COLO829 (cell line): ENCODE measurements at places on chromosomes 6 and 20.

DNA sequence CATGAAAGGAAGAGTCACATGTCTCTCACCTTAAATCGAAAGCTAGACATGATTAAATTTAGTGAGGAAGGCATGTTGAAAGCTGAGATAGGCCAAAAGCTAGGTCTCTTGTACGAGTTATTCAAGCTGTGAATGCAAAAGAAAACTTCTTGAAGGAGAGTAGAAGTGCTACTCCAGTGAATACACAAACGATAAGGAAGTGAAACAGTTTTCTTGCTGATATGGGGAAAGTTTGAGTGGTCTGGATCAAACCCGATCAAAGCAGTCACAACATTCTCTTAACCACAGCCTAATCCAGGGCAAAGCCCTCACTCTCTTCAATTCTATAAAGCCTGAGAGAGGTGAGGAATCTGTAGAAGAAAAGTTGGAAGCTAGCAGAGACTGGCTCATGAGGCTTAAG lies 1.9 kb upstream of the TPD52L1 start:
- no peak for DNase-seq

GRCh38 chr6:166032366-166033200 lies 135.1 kb downstream of the TBXT start:
- DNase-seq = no peak

- no peak for DNase-seq
Observed at GRCh38 chr6:150145830-150146229, 3.0 kb downstream of the PPP1R14C start.

GRCh38 chr20:20638878-20639277 lies 73.6 kb downstream of the RALGAPA2 start:
- DNase-seq = no peak

DNA sequence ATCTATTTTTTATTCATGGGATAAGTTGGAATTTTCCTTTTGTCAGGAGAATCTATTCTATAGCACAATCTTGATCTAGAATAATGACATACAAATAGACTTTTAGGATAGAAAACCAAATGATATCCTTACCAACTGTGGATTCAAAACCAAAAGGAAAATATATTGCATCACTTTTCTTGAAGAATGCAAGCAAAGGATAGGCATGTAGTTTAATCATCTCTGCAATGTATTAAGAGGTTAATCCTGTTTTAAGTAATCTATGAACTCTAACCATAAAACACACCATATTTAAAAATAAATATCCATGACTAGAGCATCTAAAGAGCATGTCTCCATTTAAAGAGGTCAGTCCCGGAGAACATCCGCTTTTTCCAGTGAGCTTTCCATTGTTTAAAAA lies 106.7 kb upstream of the CNKSR3 start:
- DNase-seq = no peak

DNA sequence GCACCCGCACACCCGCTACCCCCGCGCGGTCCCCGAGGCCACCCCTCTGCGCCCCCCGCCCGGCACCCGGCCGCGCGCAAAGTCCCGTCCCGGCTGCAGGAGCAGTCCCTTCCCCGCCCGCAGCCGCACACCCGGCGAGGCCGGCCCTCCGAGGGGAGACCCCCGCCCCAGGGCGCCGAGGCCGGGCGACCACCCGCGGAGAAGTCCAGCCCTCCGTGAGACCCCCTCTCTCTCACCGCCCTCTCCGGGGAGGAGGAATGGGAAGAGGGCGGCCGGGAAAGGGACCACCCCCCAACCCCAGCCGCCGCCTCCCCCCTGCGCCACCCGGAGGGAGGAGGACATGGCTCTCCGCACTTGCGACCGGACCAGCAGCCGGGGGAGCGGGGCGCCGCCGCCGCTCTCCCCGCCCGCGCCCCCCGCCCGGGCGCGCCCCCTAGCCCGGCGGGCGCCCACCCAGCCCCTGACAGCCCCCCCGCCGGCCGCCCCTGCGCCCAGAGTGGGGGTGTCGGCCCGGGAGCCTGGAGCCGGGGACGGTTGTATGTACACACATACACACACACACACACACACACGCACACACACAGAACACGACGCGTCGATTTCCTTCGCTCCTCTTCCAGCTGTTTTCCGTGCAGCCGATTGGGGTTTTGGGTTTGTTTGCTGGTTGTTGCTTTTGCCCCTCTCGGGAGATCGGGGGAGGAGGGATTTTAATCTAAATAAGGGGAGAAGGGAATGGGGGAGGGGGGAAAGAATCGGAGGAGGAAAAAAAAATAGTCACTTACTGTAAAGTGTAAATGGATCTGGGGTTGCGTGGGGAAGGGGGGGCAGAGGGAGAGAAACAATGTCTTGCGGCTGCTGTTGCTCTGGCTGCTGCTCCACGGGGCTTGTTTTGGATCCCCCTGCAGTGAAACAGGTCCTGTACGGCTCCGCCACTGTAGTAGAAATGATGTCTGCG lies at the start of gene ATXN1:
Gene ATXN1 (minus strand): TSS at position 945 of the 955 bp plus-strand sequence.
- no peak for DNase-seq

- no peak for DNase-seq
Observed at GRCh38 chr6:100379386-100379785, 85.3 kb downstream of the SIM1 start.

- no peak for DNase-seq
Observed at GRCh38 chr6:118980063-118980462, 45.1 kb upstream of the MCM9 start.

GRCh38 chr20:13024596-13024995 lies 15.8 kb downstream of the SPTLC3 start:
- DNase-seq = no peak

GRCh38 chr6:163337958-163338357 lies 76.6 kb upstream of the QKI start:
- no peak for DNase-seq

- no peak for DNase-seq
Observed at GRCh38 chr6:117269638-117270054, 4.3 kb downstream of the VGLL2 start.

GRCh38 chr6:42241915-42242314 lies 24.3 kb upstream of the MRPS10 start:
- DNase-seq = no peak

- DNase-seq = no peak
Observed at GRCh38 chr6:136522636-136523035, 27.6 kb downstream of the MAP7 start.

DNA sequence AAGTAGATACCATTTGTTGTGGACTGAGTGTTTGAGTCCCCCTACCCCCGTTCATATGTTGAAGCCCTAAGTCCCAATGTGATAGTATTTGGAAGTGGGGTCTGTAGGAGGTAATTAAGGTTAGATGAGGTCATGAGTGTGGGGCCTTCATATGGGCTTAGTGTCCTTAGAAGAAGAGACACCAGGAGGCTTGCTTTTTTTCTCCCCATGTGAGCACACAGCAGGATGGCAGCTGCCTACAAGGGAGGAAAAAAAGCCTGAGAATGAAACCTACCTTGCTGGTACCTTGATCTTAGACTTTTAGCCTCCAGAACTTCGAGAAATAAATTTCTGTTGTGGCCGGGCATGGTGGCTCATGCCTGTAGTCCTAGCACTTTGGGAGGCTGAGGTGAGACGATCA lies 67.9 kb upstream of the TULP4 start:
- DNase-seq = no peak

DNA sequence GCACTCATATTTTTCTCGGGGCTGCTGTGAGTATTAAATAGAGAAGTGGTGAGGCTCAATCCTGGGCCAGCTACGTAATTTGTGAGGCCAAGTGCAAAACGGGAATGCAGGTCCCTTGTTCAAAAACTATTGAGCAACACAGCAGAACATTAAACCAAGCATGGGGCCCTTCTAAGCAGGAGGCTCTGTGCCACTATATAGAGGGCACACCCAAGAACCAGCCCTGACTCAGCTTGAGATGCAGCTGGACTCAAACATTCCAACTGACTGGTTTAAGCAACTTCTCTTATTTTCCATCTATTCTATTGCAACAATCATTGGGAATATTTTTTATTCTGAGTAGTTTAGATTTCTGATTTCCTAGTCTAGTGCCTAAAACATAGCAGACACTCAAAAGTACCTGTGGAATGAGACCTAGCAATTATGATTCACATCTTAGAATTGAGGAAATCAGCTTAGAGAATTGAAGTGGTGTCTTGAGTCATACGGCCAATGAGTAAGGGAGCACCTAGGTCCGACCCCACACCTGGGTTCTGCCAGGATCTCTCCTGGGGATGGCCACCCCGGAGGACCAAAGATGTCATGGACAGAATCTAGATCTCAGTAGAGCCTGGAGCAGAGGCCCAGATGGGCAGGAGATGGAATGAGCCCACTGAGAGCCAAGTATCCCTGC lies 1.3 kb downstream of the SIRPB2 start:
- no peak for DNase-seq

DNA sequence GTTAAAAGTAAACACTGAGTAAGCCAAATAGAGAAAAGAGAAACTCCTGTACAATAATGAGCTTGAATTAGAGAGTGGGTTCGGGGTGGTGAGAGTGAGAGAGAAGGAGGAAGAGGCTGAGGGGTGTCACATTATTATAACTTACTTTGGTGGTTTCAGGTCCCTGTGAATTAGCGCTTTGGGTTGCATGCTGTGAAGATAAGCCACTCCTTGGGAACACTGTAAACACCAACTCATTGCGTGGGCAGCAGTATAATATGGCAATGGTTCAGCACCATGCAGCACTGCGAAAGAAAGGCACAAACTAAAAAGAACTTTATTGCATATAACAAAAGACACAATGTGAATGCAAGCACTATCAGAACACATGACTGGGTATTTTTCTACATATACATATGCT lies 26.9 kb downstream of the MAP3K7 start:
- no peak for DNase-seq

- DNase-seq = no peak
Observed at GRCh38 chr6:39440039-39440426, 117.5 kb upstream of the KCNK16 start.

GRCh38 chr20:59816146-59816738 lies 117.2 kb downstream of the SYCP2 start:
- no peak for DNase-seq

DNA sequence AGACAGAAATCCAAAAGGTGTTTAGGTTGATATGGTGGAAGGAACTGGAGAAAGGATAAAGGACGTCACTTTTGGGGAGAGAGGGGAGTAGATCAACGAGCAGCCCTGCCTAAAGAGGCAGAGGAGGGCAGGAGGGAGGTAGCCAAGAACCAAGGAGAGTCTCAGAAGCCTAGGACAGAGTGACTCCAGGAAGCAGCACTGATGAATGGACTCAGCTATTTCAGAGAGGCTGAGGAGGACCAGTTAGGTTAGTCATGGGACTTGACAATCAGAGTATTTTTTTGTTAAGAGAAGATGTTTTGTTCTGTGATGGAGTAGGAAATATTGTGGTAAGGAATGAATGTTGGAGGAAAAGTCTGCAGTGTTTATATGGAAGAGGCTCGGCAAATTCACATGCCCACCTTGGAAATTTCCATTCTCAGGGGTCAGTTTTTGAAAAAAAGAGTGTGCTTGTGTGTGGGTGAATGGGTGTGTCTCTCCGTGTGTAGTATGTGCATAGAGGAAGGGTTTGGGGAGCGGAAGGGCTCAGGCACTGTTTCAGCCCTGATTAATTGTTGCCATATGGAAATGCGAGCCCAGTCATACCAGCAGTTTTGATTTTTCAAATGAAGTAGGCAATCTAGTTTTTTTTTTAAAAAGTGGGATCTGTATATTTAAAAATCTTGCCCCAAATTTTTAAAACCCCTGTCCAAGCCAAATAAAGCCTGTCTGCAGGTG lies 303.6 kb downstream of the SAMD5 start:
- DNase-seq = no peak

DNA sequence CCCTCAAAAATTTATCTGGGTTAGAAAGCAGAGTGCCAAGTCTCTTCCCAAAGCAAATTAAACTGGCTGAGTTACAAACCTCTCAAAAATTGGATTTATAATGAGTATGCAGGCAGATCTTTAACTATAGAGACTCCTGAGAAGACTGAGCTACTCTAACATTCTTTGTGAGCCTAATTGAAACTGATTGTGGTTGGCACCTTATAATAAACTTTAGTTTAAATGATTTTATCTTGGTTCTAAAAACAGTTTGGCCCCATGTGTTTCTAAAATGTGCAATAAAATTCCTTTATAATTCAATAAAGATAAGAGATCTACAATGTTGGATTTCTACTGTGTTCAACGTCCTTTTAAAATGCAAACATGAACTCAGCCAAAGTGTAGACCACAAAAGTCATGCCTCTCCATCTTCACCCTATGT lies 480.2 kb upstream of the RNF217 start:
- DNase-seq = no peak

- DNase-seq = no peak
Observed at GRCh38 chr6:161137320-161137719, 136.5 kb downstream of the AGPAT4 start.

GRCh38 chr6:3431994-3432393 lies 24.9 kb downstream of the SLC22A23 start:
- no peak for DNase-seq

- DNase-seq = no peak
Observed at GRCh38 chr20:34305333-34306230, 2.4 kb upstream of the AHCY start.

DNA sequence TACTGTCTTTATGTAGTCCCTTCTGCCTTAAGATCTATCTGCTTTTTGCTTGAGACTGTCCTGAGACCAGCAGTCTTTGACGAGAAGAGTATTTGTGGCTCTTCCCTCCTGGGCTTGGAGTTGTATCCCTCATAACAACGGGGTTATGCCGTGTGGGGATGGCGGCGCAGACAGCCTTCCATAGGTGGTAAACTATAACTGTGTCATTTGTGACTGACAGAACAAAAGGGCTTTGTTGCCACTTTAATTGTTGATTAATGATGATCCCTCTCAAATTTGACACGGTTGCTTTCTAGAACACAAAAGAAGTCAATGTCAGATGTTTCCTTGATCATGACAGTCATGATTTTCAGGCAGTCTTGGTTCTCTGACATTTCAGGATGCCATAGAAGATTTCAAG lies 196.6 kb downstream of the JARID2 start:
- DNase-seq = no peak

DNA sequence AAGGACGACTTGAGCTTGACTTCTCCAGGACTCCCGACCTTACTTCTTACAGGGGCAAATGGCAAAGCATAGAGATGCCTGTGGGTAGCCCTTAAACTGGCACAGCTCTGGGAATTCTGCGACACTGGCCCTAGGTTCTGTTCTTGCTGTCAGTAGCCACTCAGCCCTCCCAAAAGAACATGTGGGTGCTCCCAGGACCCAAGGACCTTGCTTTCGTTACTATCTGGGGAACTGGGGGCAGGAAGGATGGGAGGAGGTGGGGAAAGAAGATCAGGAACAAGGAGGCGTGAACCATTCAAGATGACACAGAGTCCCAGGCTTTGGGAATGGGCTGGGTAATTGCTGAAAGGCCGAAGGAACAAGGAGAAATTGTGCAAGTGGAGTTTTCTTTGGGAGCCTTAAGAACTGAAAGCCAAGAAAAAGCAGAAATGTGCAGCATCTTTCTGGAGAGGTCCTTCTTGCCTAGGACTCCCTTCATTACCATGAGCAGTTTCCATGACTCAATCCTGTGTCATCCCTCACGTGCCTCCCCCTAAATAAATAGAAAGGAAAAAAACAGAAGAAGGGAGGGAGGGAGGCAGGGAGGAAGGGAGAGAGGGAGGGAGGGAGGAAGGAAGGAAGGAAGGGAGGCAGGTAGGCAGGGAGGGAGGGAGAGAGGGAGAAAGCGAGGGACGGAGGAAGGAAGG lies 284.6 kb upstream of the FOXQ1 start:
- DNase-seq = peak; percentile 85
